ENCODE measurements at places on chromosomes 5 and 9. TPM values are rescaled to one million over a fixed set of nuclear protein-coding genes. Genes with fewer than 3 reads are reported as not detected.

GRCh38 chr5:170312666-170313065, 15.1 kb upstream of the LCP2 start:
- H3K27me3 ChIP-seq = peaks cover 72% of the 10 kb centered on the region
- no peak for DNase-seq
- H3K36me3 ChIP-seq = no peaks in the 10 kb centered on the region
- H3K27ac ChIP-seq = no peak overlapping the region

DNA sequence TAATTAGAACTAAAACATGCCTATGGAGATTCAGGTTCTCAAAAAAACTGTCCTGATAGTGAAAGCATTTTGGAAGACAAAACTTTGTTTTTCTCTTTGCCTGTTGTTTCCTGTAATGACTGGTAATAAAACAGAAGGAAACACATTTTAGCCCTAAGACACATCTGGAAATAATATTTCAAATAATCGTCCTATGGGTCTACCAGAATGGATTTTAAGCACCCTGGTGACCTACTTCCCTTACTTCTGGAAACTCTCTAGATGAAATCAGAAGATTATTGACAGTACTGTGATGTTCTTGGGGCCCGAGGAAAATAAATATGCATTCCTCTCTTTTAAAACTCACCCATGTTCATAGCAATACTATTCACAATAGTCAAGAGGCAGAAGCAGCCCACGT, 110.1 kb upstream of the TLE4 start:
- DNase-seq = no peak
- H3K4me3 ChIP-seq = no peak overlapping the region
- H3K36me3 ChIP-seq = no peaks in the 10 kb centered on the region
- no peak overlapping the region for H3K27ac ChIP-seq
- no peaks in the 10 kb centered on the region for H3K4me1 ChIP-seq

- peak; percentile 11 for DNase-seq
- H3K36me3 ChIP-seq = no peaks in the 10 kb centered on the region
- H3K4me3 ChIP-seq = no peak overlapping the region
- no peaks in the 10 kb centered on the region for H3K27me3 ChIP-seq
- no peaks in the 10 kb centered on the region for H3K4me1 ChIP-seq
These were observed 18.4 kb upstream of the ERCC6L2 start for GRCh38 chr9:95857124-95857523.

GRCh38 chr9:130891688-130892476, 4.7 kb downstream of the QRFP start:
- DNase-seq = no peak
- H3K27me3 ChIP-seq = no peaks in the 10 kb centered on the region
- H3K36me3 ChIP-seq = peaks cover 4% of the 10 kb centered on the region
- no peak overlapping the region for H3K27ac ChIP-seq
- H3K4me1 ChIP-seq = no peaks in the 10 kb centered on the region

AGXT2 gene
- not detected for total RNA-seq

STXBP1 gene
- total RNA-seq = 5.9 TPM

RNF183 gene
- 1.5 TPM for total RNA-seq

PCDHGB7 gene
- 9.8 TPM for total RNA-seq
